Tibial nerve (tissue), 4 donors: ENCODE measurements at places on chromosomes 2 and 18. TPM values are rescaled to one million over a fixed set of nuclear protein-coding genes. Genes with fewer than 3 reads are reported as not detected.

The STARD7 gene
- 80.4 TPM for total RNA-seq

GRCh38 chr2:77552956-77553355 is 30.8 kb upstream of the LRRTM4 start:
- no peak for DNase-seq

- DNase-seq, result no peak
Observed at GRCh38 chr18:51278045-51278649, 80.7 kb upstream of the MEX3C start.

The CACNB4 gene
- total RNA-seq, result 3.5 TPM

The IL37 gene
- total RNA-seq, result not detected

The ZSWIM2 gene
- not detected for total RNA-seq

DNA sequence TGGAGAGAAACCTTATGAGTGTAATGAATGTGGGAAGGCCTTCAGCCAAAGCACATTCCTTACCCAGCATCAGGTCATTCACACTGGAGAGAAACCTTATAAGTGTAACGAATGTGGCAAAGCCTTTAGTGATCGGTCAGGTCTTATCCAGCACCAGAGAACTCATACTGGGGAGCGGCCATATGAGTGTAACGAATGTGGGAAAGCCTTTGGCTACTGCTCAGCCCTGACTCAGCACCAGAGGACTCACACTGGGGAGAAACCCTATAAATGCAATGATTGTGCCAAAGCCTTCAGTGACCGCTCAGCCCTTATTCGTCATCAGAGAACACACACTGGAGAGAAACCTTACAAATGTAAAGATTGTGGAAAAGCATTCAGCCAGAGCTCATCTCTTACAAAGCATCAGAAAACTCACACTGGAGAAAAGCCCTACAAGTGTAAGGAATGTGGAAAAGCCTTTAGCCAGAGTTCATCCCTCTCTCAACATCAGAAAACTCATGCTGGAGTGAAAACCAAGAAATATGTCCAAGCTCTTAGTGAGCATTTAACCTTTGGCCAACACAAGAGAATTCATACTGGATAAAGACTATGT is 7.8 kb downstream of the ZNF892 start:
- no peak for DNase-seq

The ANKAR gene
- 14.9 TPM for total RNA-seq

DNA sequence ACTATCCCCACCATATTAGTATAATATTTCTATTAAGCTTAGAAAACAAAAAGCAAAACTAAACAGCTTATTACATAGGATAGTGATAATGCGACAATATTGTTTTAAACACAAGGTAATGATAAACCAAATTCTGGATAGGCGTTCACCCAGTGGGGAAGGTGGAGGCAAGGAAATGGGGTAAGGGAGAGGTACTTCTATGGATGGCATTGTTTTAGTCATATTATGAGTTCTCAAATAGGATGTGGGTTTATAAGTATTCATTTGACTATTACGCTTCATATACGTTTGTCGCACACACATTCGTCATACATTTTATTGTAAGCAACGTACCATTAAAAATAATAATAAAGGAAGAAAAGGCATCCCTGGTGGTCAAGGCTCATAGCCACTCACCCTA is 88.8 kb upstream of the DNMT3A start:
- no peak for DNase-seq

- no peak for DNase-seq
Observed at GRCh38 chr2:216807857-216808272, 52.0 kb downstream of the TNP1 start.

GRCh38 chr2:7031547-7032245 is 114.5 kb downstream of the RNF144A start:
- DNase-seq, result no peak

- DNase-seq, result no peak
Observed at GRCh38 chr2:178330175-178331017, 120.6 kb downstream of the PRKRA start.

- DNase-seq, result no peak
Observed at GRCh38 chr2:182321096-182321495, 105.7 kb downstream of the PDE1A start.

DNA sequence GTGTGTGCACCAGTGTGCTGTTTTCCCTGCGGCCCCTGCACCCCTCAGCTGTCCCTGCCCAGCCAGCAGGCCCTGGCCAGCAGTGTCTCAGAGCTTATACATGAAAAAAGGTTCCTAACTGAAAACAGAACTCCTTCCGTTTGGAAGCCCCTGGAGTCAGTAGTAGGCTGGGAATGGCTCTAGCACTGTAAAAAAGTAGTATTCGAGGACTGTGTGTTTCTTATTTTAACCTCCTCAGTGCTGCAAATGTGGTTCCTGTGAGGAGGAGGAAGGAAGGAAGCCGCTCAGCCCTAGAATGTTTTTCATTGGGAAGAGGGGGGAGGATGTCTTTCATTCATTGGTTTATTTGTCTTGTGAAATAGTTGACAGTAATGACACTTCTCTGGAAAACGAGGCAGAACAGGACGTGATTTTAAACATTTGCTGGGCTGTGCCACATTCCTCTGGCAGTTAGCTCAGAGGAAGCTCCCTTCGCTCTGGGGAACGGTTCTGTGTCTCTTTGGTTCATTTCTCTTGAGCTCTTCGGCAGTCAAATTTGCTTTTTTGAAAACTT is 103.5 kb downstream of the SPTBN1 start:
- DNase-seq, result peak; percentile 69

The KCNG3 gene
- 17.8 TPM for total RNA-seq

- no peak for DNase-seq
Observed at GRCh38 chr2:17541531-17541950, 1.0 kb downstream of the VSNL1 start.

GRCh38 chr18:22412176-22412911 is 5.4 kb downstream of the CTAGE1 start:
- no peak for DNase-seq

GRCh38 chr2:102048465-102048864 is 56.7 kb downstream of the IL1R2 start:
- peak; percentile 53 for DNase-seq

- no peak for DNase-seq
Observed at GRCh38 chr2:112640800-112641675, 4.7 kb upstream of the SLC20A1 start.

GRCh38 chr2:126883666-126884040 is 15.0 kb upstream of the TEX51 start:
- DNase-seq, result no peak

The NT5DC4 gene
- not detected for total RNA-seq

DNA sequence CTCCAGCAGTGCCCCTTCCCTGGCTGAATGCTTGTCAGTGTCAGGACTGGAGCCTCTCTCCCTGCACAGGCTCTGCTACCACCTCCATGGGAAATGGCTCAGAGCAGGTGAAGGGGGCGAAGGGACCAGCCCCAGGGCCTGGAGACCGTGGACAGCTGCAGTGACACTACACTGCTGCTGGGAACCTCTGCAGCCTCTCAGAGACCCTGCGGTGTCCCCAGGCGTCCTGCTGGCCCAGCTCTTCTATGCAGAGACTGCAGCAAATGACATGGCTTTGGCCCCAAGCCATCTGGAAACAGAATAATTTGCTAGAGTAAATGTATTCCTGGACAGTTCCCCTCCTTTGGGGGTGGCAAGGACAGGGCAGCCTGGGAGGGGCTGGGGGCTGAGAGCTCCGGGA is 53.2 kb downstream of the CIB4 start:
- DNase-seq, result no peak

DNA sequence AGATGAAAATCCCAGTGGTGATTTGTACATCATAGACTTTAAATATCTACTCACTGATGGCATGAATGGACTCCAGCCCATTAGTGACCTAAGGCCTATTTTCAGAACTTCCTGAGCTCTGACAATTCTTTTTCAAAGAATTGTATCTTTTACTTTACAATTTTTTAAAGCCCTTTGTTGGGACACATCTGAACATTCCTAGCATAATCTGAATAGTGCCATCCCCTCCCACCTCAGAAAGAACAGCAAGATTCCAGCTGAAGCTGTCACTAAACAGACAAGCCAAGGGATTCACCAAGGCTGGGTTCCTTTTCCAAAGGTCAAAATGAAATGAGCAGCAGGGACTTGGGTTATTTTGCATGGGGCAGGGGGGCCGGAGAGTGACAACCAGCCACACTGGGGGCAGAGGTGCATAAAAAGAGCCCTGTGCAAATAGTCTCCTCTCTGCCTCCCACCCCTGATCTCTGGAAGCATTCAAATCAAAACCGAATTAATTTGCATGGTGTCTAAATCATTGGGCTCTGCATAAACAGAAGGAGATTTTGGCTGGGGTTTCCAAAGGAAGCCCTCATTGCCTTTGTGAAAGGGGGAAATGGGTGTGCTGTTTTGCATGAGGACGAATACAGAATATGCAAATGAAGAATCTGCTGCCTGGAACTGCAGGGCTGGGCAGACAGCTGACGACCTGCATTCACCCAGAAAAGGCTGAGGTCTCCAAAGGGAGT is 17.2 kb downstream of the EPHA4 start:
- DNase-seq, result no peak

- no peak for DNase-seq
Observed at GRCh38 chr2:102425441-102426132, 2.6 kb downstream of the IL18RAP start.

DNA sequence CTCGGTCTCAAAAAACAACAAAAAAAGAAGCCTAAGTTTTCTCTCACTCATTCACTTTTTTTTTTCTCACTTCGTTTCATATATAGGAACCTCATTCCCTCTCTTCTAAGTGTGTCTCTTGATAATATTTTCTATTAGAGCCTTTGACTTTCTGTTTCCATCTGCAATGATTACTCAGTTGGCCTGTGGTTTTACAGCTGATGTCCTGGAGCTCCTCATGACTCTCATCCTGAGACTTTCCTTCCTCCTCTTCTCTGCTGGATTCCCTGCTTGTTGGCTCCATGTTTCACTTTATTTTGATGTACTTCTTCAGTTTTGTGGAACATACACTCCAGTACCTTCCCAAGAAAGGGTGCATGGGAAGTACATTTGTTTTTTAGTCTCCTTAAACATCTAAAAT is 154.2 kb upstream of the GATA6 start:
- DNase-seq, result no peak

DNA sequence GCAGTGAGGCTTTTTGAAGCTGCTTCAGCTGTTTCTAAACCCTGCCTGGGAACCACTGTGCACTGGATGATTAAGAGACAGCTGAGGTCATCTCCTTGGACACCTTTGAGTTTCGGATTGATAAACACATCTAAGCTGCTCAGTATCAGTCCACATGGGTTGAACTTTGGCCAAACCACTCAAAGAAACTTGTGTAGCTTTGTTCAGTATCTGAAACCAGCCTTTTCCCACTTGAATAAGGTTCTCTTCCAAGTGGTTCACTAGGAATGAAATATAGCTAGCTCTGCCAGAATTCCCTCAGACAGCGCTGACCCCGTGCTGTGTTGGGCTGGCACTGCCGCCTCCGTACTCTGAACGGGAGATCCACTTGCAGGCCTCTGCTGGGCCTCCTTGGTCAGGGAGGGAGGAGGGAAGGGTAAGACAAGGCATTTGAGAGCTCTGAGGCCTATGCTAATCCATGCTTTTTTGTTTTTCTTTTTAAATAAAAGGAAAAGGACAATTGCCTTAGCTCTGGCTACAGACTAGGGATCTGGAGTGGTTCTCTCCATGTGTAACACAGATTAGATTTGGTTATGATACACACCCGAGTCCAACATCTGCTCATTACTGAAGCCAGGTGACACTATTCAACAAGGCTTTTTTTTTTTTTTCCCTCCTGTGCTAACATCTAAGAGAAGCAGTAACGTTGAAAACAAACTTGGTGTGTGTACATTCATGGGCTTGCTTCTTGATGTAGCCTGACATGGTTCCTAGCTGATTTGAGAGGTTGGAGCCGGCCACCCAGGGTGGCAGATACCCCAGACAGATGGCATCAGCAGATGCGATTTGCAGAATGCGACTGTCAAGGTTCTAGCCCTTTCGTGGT is 67.7 kb downstream of the NCK2 start:
- peak; percentile 27 for DNase-seq

DNA sequence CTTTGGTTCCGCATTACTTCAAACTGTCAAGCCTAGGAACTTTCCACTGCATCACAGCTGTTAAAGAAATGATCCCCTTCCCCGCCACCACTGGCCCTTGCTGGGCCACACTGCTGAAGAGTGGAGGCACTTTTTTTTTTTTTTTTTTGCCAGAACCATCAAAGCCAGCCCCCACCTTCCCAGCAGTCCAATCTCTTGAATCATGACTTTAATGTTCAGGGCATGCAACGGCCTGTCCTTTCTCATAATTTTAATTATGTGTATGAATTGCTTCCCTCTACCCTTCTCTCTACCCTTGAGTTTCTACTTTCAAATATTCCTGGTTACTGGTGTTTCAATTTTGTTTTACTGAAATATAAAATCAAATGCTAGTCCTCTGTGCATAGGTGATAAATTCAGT is 102.1 kb upstream of the LMAN1 start:
- no peak for DNase-seq

- DNase-seq, result no peak
Observed at GRCh38 chr2:24542269-24542872, 51.3 kb downstream of the NCOA1 start.

The TOGARAM2 gene
- 10.5 TPM for total RNA-seq

DNA sequence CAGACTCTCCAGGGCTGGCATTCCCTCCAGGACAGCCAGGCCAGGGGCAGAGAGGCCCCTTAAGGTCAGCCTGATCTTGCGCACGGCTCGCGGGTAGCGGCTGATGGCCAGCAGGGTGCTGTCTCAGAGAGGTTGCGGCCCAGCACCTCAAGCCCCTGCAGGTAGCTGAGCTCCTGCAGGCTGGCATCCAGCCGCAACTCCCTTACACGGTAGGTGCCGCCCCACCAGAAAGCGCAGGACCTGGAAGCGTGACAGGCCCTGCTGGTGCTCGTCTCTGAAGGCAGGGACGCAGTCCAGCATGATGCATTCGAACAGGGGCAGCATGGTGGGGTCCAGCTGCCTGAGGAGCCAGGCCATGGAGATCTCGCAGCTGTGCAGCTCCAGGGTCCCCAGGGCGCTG is 38.9 kb downstream of the C1D start:
- no peak for DNase-seq

DNA sequence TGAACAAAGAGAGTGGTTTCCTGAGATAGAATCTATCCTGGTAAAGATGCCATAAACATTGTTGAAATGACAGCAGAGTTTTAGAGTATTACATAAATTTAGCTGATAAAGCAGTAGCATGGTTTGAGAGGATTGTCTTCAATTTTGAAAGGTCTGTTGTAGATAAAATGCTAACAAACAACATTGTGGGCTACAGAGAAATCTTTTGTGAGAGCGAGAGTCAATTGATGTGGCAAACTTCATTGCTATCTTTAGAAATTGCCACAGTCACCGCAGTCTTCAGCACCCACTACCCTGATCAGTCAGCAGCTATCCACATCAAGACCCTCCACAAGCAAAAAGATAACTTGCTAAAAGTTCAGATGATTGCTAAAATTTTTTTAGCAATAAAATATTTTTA is 17.5 kb downstream of the VRK2 start:
- DNase-seq, result no peak

- DNase-seq, result no peak
Observed at GRCh38 chr2:235095569-235095968, 143.8 kb downstream of the SH3BP4 start.

GRCh38 chr2:179454443-179455171 is 190.0 kb upstream of the SESTD1 start:
- no peak for DNase-seq

GRCh38 chr2:235413064-235413463 is 80.8 kb upstream of the AGAP1 start:
- no peak for DNase-seq
